CD4-positive, alpha-beta T cell treated with Interleukin-1 beta for 1 hour (primary cell): ENCODE measurements at places on chromosomes 13 and 19.
A peak's percentile ranks its signal among the peaks of the same experiment; 100 is the strongest.

DNA sequence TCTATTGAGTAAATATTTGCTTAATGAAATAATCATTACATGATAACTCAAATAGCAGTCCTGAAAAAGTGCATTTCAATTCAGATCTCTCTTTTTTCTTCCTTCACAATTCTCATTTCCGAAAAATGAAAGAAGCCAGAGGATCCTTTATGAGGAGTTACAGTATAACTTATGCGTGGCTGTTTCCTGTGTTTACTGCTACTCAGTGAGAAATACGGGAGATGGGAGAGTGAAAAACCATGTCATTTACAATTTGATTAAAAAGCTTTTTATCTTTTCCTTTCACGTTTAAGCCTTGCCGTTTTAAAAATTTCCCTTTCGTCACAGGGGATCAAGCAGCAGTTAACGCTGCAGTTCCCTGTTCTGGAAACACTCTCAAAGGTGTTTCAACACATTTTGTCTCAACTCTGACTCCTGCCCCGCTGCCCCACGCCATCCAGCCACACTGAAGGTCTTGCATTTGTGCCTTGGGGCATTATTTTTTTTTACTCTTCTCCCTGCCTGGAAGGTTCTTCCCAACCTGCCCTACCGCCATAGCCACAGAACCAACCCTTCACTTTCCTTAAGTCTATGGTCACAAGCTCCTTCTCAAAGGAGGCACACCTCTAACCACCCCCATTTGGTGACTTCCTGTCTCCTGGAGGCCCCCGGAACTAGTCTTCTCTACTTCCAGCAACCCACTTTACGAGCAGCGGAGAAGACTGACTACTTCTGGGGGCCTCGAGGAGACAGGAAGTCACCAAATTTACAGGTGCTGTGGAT is 17.0 kb downstream of the KL start:
- peak; percentile 16 for DNase-seq

DNA sequence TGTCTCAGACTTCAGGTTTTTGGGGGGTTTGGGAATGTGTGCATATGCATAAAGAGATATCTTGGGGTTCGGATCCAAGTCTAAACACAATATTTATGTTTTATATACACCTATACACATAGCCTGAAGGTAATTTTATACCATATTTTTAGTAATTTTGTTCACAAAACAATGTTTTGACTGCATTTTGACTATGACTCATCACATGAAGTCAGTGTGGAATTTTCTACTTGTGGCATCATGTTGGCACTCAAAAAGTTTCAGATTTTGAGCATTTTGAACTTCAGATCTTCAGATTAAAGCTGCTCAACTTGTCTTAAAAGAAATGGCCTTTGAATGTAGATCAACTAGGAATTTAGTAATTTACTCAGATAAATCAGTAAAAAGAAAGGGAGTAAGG is 712.9 kb upstream of the GPC6 start:
- DNase-seq = no peak

GRCh38 chr13:77065461-77066147 is 38.6 kb upstream of the FBXL3 start:
- no peak for DNase-seq

GRCh38 chr13:51934461-51935087 is 72.8 kb downstream of the CCDC70 start:
- no peak for DNase-seq

GRCh38 chr19:17323964-17324332 is 10.7 kb downstream of the ANO8 start:
- peak; percentile 21 for DNase-seq

DNA sequence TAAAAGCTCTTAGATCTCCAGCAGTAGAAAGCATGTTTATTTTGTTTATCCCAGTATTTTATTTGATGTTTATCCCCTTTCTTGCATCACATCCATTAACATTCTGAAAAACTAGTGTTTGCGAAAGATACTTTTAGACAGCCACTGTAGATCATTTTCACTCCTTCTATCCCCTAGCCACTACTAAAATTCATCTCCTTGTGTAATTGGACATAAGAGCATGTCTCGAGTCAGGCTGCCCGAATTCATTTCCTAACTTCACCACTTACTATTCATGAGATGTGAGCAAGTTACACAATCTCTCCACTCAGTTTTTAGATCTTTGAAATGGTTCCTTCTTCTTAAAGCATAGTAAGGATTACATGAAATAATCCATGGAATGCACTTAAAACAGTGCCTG is 514.0 kb downstream of the KLF5 start:
- DNase-seq = no peak

DNA sequence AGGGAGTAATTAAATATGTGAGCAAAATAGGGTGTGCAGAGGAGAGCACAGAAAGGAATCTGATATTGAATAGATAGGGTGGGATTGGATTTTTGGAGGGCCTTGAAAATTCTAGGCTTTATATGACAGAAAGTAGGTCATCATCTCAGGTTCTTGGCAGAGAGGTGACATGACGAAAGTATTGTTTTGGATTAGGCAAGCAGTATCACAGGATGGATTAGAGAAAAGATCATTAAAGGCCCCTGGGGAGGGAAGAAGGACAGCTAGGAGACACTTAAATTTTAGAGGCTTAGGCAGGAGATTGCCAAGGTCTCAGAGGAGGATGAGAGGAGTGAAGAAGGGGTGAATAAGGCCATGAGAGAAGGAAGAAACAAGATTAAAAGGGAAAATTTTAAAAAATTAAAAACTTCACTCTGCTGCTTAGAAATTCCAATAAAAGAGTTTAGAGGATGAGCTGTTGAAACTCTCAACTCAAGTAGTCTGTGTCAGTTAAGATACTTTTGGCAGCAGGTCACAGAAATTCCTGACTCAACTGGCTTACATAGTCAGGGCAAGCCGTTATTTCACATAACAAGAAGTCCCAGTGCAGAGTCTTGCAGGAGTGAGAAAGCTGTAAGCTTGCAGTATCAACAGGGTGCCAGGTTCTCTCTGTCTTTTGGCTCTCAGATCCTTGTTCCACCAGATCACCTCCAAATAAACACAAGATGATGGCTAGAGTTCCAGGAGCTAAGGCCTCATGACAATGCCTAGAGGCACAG is 8.8 kb downstream of the GPC6 start:
- no peak for DNase-seq

DNA sequence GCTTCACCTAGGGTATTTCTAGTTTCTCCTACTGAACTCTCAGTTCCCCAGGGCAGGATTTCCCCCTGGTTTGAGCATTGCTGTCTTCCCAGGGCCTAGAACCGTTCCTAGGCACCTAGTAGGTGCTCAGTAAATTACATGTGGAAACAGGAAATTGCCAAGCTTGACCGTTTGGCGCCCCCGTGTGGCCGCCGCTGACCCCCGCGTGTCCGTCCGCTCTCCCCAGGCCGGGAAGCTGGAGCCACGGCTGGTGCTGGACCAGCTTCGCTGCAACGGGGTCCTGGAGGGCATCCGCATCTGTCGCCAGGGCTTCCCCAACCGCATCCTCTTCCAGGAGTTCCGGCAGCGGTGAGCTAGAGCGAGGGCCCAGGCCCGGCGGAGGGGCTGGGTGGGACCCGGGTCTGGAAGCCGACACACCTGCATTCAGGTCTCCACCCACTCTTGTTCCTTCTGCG is 55.5 kb downstream of the MYH14 start:
- DNase-seq = no peak
